CD8-positive, alpha-beta memory T cell (primary cell): ENCODE measurements at places on chromosomes 2 and 18. TPM values are rescaled to one million over a fixed set of nuclear protein-coding genes. Genes with fewer than 3 reads are reported as not detected.

The EGR4 gene
- total RNA-seq: 0.31 TPM

The RFX8 gene
- not detected for total RNA-seq

The POTEI gene
- total RNA-seq: not detected

The FKBP1B gene
- 2.5 TPM for total RNA-seq

The ANTXR1 gene
- total RNA-seq: 0.27 TPM

The GPAT2 gene
- total RNA-seq: 36.2 TPM

The MARCO gene
- total RNA-seq: not detected

The SLC11A1 gene
- total RNA-seq: 2.1 TPM

The MAP3K19 gene
- not detected for total RNA-seq

The FLACC1 gene
- total RNA-seq: 1.8 TPM

- no peak overlapping the region for H3K27ac ChIP-seq
- DNase-seq: no peak
- no peak overlapping the region for H3K4me3 ChIP-seq
These were observed 362.2 kb downstream of the RAD51AP2 start for GRCh38 chr2:17156086-17156485.

DNA sequence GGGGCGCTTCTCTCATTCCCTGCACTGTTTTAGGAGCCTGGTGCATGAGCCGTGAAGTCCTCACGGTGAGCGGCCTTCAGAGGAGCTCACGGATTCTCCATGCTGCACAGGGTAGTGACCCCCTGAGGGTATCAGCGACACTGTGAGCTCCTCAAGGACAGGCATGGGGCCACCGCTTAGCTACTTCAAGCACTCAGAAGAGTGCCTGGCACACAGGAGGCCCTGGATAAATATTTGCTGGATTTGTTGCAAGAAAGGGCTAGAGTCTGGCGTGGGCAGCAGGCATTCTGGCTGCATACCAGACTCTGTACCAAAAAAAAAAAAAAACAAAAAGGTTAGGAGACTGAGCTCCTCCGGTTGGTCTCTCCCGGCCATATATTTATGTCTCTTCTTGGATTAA is 5.7 kb upstream of the MBP start:
- no peak overlapping the region for H3K27ac ChIP-seq
- H3K4me3 ChIP-seq: no peak overlapping the region
- no peaks in the 10 kb centered on the region for H3K27me3 ChIP-seq
- no peak for DNase-seq
- H3K4me1 ChIP-seq: peaks cover 37% of the 10 kb centered on the region

DNA sequence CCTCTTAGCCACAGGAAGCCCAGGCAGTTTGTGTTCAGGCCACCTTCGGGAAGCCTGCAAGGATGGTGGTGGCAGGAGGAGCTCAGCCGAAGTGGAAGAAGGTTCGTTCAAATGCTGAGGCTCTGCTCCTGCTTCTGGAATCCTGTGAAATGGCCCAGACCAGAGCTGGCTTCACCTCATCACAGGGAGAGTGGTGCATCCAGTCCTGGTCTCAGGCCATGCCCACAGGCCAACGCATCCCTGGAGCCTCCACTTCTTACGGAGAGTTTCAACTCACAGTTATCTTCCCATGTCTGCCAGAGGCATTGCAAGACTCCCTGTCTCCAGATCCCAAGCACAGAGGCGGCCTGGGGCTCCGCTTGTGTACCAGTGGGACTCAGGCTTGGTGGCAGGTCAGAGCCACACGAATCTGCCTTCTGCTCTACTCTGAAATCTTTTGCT is 82.3 kb downstream of the NDUFA10 start:
- peak; percentile 8 for DNase-seq
- no peak overlapping the region for H3K27ac ChIP-seq
- peaks cover 12% of the 10 kb centered on the region for H3K4me1 ChIP-seq
- no peaks in the 10 kb centered on the region for H3K36me3 ChIP-seq
- H3K27me3 ChIP-seq: no peaks in the 10 kb centered on the region
- H3K4me3 ChIP-seq: no peak overlapping the region

- no peak overlapping the region for H3K27ac ChIP-seq
- DNase-seq: no peak
- no peaks in the 10 kb centered on the region for H3K27me3 ChIP-seq
- H3K4me1 ChIP-seq: no peaks in the 10 kb centered on the region
- H3K4me3 ChIP-seq: no peak overlapping the region
These were observed 15.5 kb upstream of the DAPL1 start for GRCh38 chr2:158779621-158780020.

DNA sequence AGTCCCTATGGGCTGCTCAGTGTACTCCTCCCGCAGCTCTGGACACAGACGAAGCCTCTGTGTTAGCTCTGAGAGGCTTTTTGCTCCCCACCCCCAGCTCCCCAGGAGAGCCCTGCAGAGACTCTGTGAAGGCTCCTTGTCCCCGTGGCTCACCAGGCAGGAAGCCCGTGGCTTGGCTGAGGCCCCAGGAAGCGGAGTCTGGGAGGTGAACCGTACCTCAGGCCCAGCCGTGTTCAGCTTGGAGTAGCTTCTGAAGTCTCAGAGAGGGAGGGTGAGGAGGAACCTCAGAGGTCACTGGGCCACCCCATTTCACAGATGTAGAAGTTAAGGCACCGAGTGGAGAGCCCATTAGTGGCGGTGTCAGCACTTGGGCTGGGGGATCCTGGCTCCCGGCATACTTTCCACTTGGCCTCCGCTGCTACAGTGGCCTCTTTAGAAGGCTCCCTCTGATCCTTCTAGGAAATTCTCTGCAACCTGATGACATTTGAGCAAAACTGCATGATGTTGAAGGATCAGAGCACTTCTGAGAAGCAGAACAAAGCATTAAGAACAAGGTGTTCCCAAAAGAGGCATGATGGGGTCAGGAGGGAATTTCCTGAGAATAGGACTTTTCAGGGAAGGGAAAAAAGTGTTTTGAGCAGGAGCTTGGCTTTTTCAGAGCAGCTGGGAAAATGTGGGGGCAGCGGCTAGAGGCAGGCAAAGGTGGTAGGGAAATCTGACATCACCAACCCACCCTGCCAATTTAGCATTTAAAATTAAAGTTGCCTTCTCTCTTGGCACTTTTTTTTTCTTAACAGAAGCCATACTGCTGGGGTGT is 79.1 kb downstream of the MCFD2 start:
- H3K4me1 ChIP-seq: no peaks in the 10 kb centered on the region
- no peaks in the 10 kb centered on the region for H3K27me3 ChIP-seq
- H3K36me3 ChIP-seq: no peaks in the 10 kb centered on the region
- DNase-seq: no peak
- no peak overlapping the region for H3K27ac ChIP-seq

- H3K27me3 ChIP-seq: no peaks in the 10 kb centered on the region
- H3K27ac ChIP-seq: no peak overlapping the region
- H3K4me3 ChIP-seq: no peak overlapping the region
- no peaks in the 10 kb centered on the region for H3K4me1 ChIP-seq
- no peak for DNase-seq
These were observed 284.7 kb downstream of the IRS1 start for GRCh38 chr2:226514895-226515294.

GRCh38 chr2:215619022-215619958 is 183.4 kb upstream of the FN1 start:
- no peaks in the 10 kb centered on the region for H3K4me1 ChIP-seq
- H3K27ac ChIP-seq: peak overlapping the region; percentile 5

- DNase-seq: no peak
- no peak overlapping the region for H3K27ac ChIP-seq
- H3K4me1 ChIP-seq: no peaks in the 10 kb centered on the region
- H3K36me3 ChIP-seq: no peaks in the 10 kb centered on the region
These were observed 751.3 kb downstream of the SOCS6 start for GRCh38 chr18:71040161-71040560.

DNA sequence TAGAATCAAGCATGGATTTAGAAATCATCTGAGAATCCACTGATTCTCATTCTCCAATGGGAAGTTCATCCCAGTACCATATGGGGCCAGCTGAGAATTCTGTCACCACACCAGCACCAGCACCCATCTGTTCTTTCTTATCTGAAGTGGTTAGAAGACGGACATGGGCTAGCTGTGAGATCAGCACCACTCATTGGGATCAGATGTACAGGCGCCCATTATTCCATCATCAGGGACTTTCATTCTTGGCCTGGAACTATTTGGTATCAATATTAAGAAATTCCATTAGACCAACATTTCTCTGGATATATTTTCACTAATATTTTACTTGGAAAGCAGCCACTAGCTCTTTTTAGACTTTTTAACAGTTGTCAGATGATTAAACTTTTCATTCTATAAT is 185.9 kb upstream of the LINC00305 start:
- no peak for DNase-seq
- H3K4me3 ChIP-seq: no peak overlapping the region
- H3K27me3 ChIP-seq: no peaks in the 10 kb centered on the region
- H3K27ac ChIP-seq: no peak overlapping the region

DNA sequence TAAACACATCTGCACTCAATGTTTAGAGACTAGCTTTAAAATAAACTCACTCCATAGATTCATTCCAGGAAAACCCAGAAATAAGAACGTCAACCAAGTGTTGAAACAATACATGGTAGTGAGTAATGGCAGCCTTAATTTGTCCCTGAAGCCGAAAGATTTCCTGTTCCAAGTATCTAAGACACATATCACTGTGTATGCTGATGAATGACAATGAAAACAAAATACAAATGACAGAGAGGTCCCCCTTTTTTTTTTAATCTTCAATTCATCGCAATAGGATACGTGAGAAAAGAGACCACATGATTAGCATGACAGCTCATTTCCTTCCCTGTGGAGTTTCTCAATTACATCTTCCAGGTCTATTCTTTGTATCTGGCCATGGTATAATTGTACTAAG is 160.5 kb upstream of the STK17B start:
- H3K27ac ChIP-seq: no peak overlapping the region
- no peak overlapping the region for H3K4me3 ChIP-seq
- H3K4me1 ChIP-seq: no peaks in the 10 kb centered on the region

DNA sequence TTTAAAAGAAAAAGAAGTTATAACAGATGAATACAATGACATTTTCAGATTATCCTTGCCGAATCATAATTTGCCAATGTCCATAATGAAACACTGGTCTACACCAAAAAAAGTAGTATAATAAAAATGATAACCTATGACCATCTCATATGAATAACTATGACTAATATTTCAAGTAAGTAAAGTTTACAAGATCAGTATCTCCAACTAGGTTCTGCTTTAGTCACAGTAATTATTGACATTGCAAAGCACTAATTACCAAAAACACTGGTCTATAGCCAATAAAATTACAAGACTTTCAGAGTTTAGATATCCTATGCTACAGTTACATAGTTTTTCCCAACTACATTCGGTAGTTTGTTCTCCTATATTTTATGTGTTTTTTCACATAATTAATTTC is 136.7 kb downstream of the MEMO1 start:
- no peak for DNase-seq
- no peak overlapping the region for H3K27ac ChIP-seq
- no peaks in the 10 kb centered on the region for H3K4me1 ChIP-seq
- H3K4me3 ChIP-seq: no peak overlapping the region
- no peaks in the 10 kb centered on the region for H3K27me3 ChIP-seq
- no peaks in the 10 kb centered on the region for H3K36me3 ChIP-seq

DNA sequence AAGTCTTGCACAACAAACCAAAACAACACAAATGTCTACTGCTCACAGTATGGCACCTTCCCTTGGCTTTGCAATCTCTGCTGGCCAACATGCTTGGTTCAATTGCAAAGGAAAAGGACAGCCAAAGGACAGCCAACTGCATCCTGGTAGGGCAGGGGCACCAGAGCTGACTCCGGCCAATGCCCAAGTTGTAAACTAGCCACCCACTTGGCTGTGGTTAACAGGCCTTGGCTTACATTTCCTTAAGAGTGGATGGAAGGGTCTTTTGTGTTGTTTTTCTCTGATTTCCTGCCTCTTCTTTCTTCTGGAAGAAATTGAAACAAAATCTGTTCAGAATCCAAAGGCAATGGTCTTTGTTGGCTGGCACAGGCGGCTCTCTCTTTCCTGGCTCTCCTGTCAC is 119.1 kb upstream of the TRIB2 start:
- H3K4me3 ChIP-seq: no peak overlapping the region
- no peak overlapping the region for H3K27ac ChIP-seq
- no peak for DNase-seq
- no peaks in the 10 kb centered on the region for H3K27me3 ChIP-seq
- H3K4me1 ChIP-seq: no peaks in the 10 kb centered on the region
- no peaks in the 10 kb centered on the region for H3K36me3 ChIP-seq

DNA sequence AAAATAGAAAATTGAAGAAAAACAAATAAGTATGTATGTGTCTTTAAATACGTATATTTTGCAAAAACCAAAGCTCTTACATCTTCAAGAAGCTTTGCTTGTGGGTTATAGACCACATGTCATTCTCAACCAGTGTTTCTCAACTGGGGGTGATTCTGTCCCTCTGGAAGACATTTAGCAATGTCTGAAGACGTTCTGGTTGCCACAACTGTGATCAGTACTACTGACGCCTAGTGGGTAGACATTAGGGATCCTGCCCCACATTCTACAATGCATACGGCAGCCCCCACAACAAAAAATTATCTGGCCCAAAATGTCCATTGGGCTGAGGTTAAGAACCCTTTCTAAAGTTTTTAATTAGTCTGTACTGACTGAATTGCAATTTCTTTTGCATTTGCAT is 48.4 kb downstream of the UNC50 start:
- no peaks in the 10 kb centered on the region for H3K27me3 ChIP-seq
- H3K4me1 ChIP-seq: peaks cover 95% of the 10 kb centered on the region
- H3K27ac ChIP-seq: no peak overlapping the region
- DNase-seq: peak; percentile 87

DNA sequence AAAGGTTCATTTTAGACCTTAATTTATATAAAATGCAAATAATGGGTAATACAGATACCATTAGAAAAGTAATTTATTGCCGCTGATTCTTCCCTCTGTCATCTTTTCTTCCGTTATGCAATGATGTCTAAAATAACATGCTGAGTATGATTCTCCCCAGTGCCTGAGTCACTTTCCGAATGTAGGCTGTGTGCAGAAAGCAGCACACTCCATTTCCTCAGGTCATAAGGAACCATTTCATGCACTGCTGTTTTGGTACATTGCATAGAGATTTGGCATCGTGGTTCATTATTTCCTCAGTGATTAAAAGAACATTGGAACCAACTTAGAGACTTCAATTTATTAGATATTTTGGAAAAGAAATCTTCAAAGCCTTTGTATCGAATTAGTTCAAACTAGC is 173.5 kb downstream of the CDH2 start:
- no peak overlapping the region for H3K4me3 ChIP-seq
- H3K27ac ChIP-seq: no peak overlapping the region
- H3K36me3 ChIP-seq: no peaks in the 10 kb centered on the region
- DNase-seq: no peak

DNA sequence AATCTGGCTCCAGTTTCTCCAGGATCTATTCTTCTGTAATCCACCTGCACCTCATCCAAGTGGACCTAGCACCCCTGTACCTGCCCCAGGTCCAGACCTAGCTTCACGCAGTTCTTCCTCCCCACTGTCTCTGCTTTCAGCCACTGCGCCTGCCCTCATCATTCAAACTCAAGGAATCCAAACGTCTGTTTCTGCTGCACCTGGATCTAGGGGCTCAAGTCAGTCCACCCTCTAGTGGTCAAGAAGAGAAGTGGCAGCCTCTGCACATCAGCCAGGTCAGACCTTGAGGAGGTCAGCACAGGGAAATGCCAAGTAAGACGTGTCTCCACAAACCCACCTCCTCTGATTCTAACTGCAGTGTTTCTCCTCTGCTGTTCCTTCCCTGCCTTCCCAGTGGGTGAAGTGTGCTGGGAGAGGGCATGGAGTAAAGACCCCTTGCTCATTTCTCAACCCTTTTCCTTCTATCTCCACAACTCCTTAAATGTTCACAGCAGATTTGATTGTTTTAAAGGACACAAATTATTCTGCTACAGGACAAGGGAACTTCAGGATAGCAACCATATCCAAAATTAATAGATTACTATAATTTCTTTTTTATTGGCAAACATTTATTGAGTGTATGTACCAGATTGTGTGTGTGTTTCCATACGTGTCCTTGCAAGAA is 8.6 kb upstream of the RNF152 start:
- no peak overlapping the region for H3K4me3 ChIP-seq
- no peaks in the 10 kb centered on the region for H3K4me1 ChIP-seq
- no peak overlapping the region for H3K27ac ChIP-seq
- no peaks in the 10 kb centered on the region for H3K27me3 ChIP-seq
- H3K36me3 ChIP-seq: no peaks in the 10 kb centered on the region
